Tibial nerve (tissue), 4 donors: ENCODE measurements at places on chromosomes 6 and 20. TPM values are rescaled to one million over a fixed set of nuclear protein-coding genes. Genes with fewer than 3 reads are reported as not detected.

DNA sequence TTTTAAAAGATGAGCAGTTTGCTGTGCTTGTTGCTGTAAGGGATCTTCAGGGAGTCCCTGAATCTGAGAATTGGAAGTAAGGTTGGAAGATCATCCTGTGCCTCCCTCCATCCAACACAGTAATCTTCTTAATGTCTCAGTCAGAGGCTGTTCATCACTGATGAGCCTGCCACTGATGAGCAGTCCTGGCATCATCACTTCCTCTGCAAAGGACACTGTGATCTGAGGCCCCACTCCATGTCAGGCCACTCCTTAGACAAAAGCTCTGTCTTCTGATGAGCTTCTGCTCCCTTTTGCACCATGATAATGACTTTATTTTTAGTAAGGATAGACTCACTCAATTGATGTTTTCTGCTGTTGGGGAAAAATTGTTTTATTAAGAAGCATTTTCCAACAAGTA is 121.0 kb downstream of the UST start:
- H3K27me3 ChIP-seq = no peaks in the 10 kb centered on the region
- no peak overlapping the region for H3K27ac ChIP-seq
- no peaks in the 10 kb centered on the region for H3K36me3 ChIP-seq
- no peak overlapping the region for H3K4me3 ChIP-seq
- H3K4me1 ChIP-seq = no peaks in the 10 kb centered on the region

The OR2H1 gene
- not detected for total RNA-seq

The CCN2 gene
- total RNA-seq = 206 TPM

- H3K27ac ChIP-seq = no peak overlapping the region
- no peak overlapping the region for H3K4me3 ChIP-seq
- H3K4me1 ChIP-seq = no peaks in the 10 kb centered on the region
- H3K36me3 ChIP-seq = no peaks in the 10 kb centered on the region
- H3K27me3 ChIP-seq = no peaks in the 10 kb centered on the region
These were observed 56.7 kb downstream of the GMPR start for GRCh38 chr6:16295060-16295459.

- H3K4me3 ChIP-seq = no peak overlapping the region
- H3K4me1 ChIP-seq = no peaks in the 10 kb centered on the region
- DNase-seq = no peak
These were observed 164.9 kb upstream of the HEY2 start for GRCh38 chr6:125584468-125584939.

GRCh38 chr6:105676857-105677256 is 274.0 kb upstream of the PREP start:
- H3K27me3 ChIP-seq = no peaks in the 10 kb centered on the region
- no peak for DNase-seq
- no peak overlapping the region for H3K27ac ChIP-seq

GRCh38 chr6:142653710-142654420 is 291.1 kb downstream of the HIVEP2 start:
- H3K27ac ChIP-seq = no peak overlapping the region
- H3K4me1 ChIP-seq = no peaks in the 10 kb centered on the region
- DNase-seq = no peak
- no peaks in the 10 kb centered on the region for H3K36me3 ChIP-seq
- no peak overlapping the region for H3K4me3 ChIP-seq

DNA sequence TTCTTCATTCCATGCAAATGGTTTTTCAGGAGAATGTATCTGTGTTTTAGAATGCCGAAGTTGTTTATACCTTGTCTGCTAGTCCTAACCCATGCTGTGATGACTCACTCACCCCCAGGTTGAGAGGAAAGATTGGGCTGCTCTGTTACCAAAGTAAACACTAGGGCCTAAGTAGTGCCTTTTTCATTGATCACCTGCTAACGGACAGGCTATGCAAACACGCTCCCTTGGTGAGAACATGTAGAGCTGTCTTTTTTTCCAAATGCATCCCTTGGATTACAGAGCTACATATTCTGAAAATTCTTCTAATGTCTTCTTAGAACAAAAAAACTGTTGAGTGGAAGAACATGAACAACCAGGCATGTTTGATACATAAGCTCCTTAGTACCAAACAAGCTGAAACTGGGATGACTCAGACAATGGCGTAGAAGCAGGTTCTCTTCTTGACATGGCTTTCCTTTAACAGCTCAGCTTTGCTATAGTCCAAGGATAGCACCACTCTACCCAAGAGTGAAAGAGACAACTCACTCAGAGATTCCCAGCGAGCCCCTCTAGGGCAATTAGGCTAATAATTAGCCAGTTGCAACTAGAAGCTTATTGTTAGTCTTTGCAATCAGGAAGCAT is 20.5 kb downstream of the PERP start:
- H3K36me3 ChIP-seq = no peaks in the 10 kb centered on the region
- no peaks in the 10 kb centered on the region for H3K4me1 ChIP-seq
- no peak overlapping the region for H3K4me3 ChIP-seq
- H3K27ac ChIP-seq = no peak overlapping the region

The CENPW gene
- total RNA-seq = not detected

The KHDC3L gene
- not detected for total RNA-seq
